ENCODE measurements at places on chromosomes 2 and 18.

GRCh38 chr2:29351248-29351647 lies 236.0 kb downstream of the CLIP4 start:
- DNase-seq: no peak

- DNase-seq: no peak
Observed at GRCh38 chr2:45946023-45946422, 294.5 kb downstream of the PRKCE start.

- DNase-seq: no peak
Observed at GRCh38 chr2:86189782-86190416, 5.4 kb downstream of the IMMT start.

DNA sequence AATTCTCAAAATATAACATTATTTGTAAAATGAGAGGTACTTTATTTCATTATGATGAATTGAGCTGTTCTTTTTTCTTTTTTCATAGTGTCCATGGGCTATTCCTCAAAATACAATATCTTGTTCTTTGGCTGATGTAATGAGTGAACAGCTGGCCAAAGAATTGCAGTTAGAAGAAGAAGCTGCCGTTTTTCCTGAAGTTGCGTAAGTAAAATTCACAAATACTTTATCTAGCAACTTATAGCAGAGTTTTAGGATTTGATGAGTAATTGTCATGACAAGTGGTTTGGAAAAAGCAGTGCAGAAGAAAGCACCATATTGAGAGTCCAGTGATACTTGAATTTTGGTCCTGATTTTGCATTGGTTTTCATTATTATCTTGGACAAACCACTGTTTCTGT lies 9.8 kb downstream of the RIOK3 start:
- DNase-seq: no peak

- no peak for DNase-seq
Observed at GRCh38 chr2:41488888-41489287, 558.9 kb upstream of the PKDCC start.

- no peak for DNase-seq
Observed at GRCh38 chr18:13836559-13836958, 12.6 kb downstream of the MC5R start.

GRCh38 chr2:17251171-17251570 lies 267.1 kb downstream of the RAD51AP2 start:
- no peak for DNase-seq

DNA sequence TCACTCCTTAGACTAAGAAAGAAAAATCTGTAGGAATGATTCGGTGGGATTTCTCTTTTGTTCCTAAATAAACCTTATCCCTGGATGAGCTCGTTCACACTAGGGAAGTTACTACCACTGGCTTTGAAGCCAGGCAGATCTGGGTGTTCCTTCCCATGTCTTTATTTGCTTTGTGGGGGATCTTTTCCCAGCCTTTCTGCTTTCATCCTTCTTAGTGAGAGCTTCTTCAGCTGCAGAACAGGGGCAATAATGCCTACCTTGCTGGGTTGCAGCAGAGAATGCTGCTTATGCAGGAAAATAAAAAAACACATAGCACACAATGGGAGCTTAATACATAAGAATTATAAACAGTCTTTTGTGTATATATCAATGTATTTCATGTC lies 292.1 kb downstream of the SOX11 start:
- no peak for DNase-seq

- no peak for DNase-seq
Observed at GRCh38 chr2:190418727-190419126, 10.6 kb downstream of the MFSD6 start.

DNA sequence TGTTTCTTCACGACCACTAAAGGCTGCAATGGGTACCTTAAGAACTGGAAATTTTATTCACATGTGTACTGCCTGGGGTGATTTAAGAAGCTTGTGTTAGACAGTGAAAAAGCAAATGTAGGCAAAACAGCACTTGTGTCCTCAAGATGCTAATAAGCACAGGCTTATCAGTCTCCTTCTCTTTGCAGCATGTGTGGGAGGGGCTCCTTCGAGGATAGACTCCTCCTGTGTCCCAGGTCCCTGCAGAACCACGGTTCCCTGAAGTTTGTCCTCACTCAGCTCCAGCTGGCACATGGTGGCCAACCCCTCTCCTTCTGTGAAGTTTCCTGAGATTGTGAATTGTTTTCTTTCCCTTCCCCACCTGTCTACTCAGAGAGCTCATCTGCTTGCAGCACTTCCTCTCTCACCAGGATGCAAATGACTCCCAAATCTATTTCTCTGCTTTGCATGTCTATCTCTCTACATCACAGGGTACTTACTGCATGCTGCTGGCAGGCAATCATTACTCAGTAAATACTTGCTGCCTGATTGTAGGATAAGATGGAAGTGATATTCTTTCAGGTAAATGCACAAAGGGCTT lies 589.6 kb upstream of the KLHL29 start:
- DNase-seq: no peak

DNA sequence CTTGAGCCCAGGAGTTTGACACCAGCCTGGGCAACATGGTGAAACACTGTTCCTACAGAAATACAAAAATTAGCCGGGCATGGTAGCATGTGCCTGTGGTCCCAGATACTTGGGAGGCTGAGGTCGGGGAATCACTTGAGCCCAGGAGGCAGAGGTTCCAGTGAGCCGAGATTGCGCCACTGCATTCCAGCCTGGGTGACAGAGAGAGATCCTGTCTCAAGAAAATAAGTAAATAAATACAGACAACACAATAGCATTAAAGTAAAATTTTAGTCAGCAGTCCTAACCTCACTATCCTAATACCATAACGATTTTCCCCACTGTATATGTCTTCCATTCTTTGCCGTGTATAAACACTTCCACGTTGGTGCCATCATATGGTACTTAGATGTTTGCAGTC lies 83.0 kb upstream of the MBOAT2 start:
- DNase-seq: no peak

GRCh38 chr2:233083782-233084181 lies 23.6 kb downstream of the INPP5D start:
- DNase-seq: no peak

DNA sequence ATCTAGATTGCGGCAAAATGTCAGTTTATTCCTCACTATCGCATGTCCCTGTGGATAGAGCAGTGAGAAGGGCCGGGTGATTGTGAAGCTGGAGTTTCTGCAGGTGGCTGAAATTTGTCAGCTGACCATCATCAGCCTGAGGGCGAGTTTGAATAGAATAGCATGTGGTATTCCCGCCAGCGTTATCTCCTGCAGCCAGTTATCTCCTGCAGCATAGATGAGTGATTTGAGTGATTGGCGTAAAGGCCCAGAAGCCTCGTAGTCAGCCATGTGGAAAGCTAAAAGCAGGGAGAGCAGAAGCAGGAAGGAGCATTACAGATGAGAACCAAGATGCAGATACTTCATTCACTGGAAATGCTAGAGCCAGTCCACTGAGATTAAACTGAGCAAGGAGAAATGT lies 65.5 kb downstream of the CABLES1 start:
- DNase-seq: no peak

GRCh38 chr2:85216927-85217326 lies 83.7 kb downstream of the TCF7L1 start:
- DNase-seq: no peak

GRCh38 chr18:46506974-46507586 lies 149.9 kb downstream of the LOXHD1 start:
- DNase-seq: no peak

- DNase-seq: no peak
Observed at GRCh38 chr2:202035941-202036372, 2.3 kb downstream of the FZD7 start.

Data from activated CD4-positive, alpha-beta T cell treated with anti-CD3 and anti-CD28 coated beads for 4 hours (primary cell).